HS-5 (cell line): ENCODE measurements at places on chromosomes 3 and 15.
A peak's percentile ranks its signal among the peaks of the same experiment; 100 is the strongest.

DNA sequence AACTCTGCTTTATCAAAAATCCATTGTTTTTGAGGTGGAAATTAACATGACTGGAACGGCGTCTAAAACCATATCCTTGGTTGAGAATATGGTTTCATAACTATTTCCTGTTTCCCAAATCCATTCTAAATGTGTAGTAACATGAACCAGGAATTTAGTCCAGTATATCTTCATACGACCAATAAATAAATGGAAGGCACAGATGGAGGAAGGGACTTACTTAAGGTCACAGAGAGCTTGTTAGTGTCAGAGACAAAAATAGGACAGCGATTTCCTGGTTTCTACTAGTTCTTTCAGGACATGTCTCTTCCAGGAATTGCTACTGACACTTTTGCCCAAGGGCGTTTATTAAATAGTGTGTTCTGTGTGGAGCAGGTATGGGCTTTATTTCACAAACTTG, 41.2 kb downstream of the HES1 start:
- no peak for DNase-seq

DNA sequence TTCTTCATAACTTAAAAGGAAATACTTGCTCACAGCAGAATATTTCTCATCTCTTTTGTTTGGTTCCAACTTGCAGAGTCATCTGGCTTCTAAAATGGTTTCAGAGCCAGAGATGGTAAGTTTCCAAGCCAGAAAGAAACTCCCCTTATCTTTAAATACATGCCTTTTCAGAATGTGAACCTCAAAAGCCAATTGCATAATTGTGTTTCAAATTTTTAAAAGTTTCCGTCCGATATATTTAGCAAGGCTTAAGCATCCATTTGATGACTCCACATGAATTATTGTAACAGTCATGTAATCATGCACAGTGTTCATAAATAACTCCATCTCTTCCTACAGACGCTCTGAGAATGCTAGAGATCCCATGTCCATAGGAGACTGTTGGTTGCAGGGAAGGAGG, 40.6 kb upstream of the C3orf80 start:
- no peak for DNase-seq

DNA sequence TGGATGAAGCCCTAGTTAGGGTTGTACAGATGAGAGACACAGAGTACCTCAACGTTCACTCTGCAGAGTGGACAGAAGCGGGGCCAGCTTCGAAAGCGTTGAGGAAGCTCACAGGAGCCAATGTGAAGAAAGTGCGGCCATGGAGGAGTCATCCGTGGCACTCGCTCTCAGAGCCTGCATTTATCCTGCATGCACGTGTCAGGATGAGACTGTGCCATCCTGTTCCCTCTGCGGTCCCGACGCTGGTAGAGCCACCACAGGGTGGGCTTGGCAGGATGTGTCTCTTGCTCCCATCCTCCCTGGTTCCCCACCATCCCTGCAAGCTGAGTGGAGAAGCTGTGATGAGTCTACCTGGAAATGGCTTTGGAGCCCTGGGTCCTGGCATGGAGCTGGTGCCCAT, 39.3 kb downstream of the KLHL25 start:
- DNase-seq, result no peak

GRCh38 chr15:36671017-36671416, 91.6 kb downstream of the CDIN1 start:
- DNase-seq, result no peak

DNA sequence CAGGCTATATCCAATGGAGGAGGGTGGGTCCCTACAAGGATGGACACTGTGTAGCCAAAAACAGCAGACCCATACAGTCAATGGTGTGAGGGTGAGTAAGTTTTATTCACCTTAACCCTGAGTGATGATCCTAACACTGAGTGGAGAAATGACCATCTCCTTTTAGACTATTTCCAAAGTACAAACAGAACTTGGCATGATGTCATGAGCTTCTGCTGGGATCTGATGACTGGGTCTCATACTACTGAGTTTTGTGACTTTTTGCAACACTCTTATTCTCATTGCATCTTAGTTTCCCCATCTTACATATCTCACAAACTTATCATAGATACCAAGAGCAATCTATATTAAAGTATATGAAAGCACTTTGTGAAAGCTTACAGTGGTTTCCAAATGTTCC, 330.3 kb upstream of the CFAP20DC start:
- DNase-seq, result no peak

DNA sequence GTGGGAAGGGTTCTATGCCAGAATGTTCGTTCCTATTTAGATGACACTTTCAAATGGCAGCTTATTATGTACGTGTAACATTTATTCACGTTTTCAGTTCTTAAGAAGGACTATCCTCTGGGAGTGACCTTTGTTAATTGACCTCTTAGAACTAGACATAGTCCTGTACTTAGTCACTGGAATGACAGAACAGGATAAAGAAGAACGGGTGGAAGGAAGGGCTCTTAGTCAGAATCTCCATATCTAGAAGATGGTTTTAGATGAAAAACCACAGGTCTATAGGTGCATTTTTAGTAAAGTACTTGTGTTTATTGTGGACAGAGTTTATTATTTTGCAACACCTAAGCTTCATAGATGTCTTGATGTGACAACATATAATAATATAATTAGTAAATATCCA, 6.5 kb downstream of the METTL6 start:
- peak; percentile 40 for DNase-seq

DNA sequence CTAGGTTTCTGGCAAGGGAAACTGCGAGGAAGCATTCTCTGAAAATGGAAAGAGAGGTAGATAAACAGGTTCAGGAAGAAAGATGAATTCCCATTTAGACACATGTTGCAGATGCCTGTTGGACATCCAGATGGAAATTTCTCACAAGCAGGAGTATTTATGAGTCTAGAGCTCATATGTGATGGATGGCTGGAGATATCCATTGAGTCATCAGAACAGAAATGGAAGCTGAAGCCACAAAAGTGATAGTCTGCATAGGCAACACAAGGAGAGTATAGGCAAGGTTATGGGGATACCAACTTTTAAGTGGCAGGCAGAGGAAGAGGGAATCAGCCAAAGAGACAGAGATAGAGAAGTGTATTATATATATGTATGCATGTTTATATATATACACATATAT, 6.3 kb upstream of the RAMAC start:
- no peak for DNase-seq

- DNase-seq, result no peak
Observed at GRCh38 chr15:38864122-38864521, 299.5 kb upstream of the RASGRP1 start.

GRCh38 chr3:193553586-193553985, 1.1 kb downstream of the ATP13A4 start:
- DNase-seq, result no peak

GRCh38 chr3:198046120-198046857, 86.3 kb downstream of the LMLN start:
- no peak for DNase-seq

- no peak for DNase-seq
Observed at GRCh38 chr3:33791477-33792166, 6.8 kb upstream of the PDCD6IP start.

DNA sequence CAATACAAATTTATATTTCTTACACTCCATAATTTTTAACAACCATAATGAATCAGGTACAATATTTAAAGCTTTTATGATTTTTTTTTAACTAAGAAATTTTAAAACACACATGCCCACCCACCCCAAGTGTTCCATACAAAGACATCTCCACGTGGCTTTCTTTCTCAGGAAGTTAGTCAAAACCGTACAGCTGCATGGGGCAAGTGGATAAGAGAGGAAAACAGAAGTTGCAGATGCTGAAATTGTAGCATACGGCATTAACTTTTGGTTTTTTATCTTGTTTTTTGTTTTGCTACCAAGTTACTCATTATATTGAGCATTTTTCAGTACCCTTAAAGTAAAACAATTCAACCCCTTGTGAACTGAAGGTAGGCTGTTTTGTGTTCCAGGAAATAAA, 14.8 kb downstream of the GNB4 start:
- DNase-seq, result no peak

GRCh38 chr3:112136959-112137693, 4.1 kb upstream of the GCSAM start:
- peak; percentile 10 for DNase-seq

DNA sequence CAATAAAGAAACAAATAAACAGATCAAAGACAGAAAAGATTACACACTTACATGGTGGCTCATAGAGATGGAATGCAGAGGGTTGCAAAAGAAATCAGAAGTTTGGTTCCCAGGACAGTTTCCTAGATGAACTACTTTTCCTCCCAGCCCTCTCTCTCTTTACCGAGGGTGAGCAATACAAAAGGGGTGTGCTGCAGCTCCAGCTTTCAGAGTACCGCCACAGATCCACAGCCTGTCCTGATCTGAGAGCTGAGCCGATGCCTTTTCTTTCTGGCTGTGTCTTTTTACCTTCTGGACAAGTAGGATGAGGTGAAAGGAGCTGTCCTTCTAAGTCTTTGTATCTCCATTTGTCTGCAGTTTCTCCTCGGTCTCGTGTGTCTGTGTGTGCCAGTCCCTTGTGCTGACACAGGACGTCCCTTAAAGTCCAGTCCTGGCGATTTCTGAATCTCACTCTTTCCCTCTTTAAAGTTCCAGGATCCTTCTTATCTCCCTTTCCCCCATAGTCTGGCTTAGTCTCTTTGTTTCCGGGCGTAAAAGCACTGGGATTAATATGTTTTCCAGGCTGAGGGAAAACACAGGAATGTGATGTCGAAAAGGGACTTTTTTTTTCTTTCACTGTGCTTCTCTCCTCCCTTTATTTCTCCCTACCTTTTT, 540 bp downstream of the CCDC80 start:
- DNase-seq, result peak; percentile 80

GRCh38 chr3:156551746-156552145, 3.2 kb downstream of the SSR3 start:
- peak; percentile 95 for DNase-seq

- no peak for DNase-seq
Observed at GRCh38 chr3:84980011-84980410, 21.2 kb downstream of the CADM2 start.

- DNase-seq, result no peak
Observed at GRCh38 chr15:49490966-49491365, 67.9 kb downstream of the FGF7 start.

DNA sequence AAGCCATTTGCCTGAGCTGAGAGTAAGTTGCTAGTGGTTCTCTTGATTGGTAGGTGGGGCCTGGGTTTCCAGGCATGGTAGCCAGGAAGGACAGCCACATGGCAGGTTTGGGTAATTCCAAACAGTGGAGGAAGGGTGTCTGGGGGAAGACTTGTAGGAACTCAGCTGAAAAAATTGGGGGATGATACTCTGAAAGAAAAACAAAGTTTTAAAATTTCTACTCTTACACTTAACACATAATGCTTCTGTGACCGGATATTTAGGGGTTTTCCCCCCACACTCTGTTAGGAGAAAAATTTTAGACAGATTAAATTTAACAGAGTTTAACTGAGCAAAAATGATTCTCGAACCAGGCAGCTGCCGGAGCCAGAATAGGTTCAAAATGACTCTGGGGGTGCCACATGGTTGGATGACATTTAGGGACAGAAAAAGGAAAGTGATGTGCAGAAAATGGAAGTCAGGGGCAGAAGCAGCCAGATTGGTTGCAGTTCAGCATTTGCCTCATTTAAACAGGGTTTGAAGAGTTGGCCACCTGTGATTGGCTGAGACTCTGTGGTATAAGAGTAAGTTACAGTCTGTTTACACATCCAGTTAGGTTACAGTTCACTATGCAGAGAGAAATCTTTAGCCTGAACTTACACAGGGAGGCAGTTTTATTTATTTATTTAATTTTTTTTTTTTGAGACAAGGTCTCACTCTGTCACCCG, 8.1 kb downstream of the B2M start:
- no peak for DNase-seq

- DNase-seq, result no peak
Observed at GRCh38 chr3:66693461-66694031, 192.7 kb upstream of the LRIG1 start.

- no peak for DNase-seq
Observed at GRCh38 chr3:32698506-32698905, 13.5 kb downstream of the CNOT10 start.

GRCh38 chr15:68312701-68313204, 35.2 kb downstream of the FEM1B start:
- DNase-seq, result no peak

- DNase-seq, result no peak
Observed at GRCh38 chr3:122268257-122269024, 56.6 kb upstream of the CSTA start.

- peak; percentile 84 for DNase-seq
Observed at GRCh38 chr3:195352895-195353488, 82.0 kb upstream of the XXYLT1 start.

- DNase-seq, result no peak
Observed at GRCh38 chr3:153163393-153163724, 1.3 kb downstream of the RAP2B start.

DNA sequence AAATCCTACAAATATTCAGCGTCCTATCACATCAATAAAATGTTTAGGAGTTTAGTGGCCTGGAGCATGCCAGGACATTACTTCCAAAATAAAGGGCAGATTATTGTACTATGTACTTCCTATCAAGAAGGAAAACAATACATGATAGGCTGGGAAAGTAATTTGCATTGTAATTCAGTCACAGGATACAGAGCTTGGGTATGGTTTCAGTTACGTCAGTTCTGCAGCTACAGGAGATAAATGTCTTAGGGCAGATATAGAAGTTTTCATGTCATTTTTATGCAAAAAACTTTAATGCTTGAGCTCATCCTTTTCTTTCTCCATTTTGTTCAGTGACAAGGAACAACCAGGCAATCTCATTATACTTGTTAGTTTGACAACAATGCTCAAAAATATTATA, 155.2 kb downstream of the NFKBIZ start:
- DNase-seq, result no peak

- no peak for DNase-seq
Observed at GRCh38 chr3:16809482-16809881, 75.3 kb upstream of the PLCL2 start.

- DNase-seq, result no peak
Observed at GRCh38 chr3:17800232-17800631, 57.8 kb upstream of the TBC1D5 start.

- DNase-seq, result no peak
Observed at GRCh38 chr3:10335871-10336622, 15.1 kb upstream of the SEC13 start.

DNA sequence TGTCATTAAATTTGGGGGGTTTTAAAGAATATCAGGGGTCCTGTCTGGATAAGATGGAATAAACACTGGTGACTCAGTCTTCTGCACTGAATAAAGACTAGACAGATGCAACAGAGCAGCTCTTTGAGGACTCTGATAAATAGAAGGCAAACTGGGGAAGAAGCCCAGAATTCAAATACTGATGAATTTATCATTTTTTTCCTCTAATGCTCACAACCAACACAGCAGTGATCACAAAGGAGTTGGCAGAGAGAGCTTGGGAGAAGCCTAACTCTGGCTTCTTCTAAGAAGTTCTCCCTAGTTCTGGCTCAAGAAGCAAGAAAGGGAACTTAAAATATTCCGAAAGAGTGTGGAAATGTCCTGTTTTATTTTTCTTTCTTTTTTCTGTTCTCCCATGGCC, 597.8 kb downstream of the FGF12 start:
- DNase-seq, result no peak

DNA sequence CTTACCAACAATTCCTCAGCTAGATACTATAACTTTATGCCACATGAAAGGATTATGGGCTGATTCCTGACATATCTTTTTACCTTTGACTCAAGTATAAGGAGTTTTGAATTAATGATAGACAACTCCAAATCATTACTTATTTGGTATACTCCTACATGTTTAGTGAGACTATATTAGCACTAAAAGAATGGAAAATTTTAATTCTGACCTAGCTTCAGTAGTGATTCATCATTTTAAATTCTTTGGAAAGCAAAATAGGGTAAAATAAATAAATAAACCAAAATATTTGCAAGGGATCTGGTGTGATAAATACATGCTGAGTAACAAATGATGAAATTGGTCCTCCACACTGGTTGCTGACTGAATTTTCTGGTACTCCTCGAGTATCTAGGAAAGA, 42.3 kb upstream of the VGLL3 start:
- no peak for DNase-seq

- DNase-seq, result no peak
Observed at GRCh38 chr15:33616475-33616874, 305.7 kb downstream of the RYR3 start.
